ENCODE measurements at places on chromosomes 7 and 10.

- DNase-seq = peak; percentile 19
Measured at GRCh38 chr7:79610313-79610712, 156.8 kb upstream of the MAGI2 start.

DNA sequence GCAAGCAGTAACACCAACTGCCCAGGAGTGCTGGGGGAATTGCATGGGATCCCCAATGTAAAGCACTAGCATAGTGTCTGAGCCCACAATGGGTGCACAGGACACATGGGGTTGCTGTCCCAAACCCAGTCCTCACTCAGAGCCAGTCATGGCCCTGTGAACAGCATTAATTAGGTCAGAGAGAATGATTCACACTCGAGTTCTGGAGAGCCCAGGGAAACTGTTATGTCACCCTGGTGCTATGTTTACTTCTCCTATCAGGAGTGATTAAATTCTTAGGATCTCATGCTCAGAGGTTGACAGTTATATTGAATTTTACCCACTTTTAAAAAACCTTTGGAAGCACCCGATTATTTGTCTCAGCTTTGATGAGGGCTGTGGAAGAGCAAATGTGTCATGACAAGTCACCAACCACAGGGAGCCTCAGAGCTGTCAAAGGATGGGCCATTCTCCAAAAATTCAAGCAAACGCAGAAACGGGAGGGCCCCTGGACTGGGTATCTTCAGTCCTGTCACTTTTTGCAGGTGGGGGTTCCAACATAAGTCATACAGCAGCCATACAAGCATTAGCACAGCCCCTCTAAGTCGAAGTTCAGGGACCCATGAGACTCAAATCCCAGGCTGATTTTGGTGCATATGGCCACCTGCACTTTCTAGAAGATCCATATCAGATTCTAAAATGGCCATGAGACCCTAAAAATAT lies 1.3 kb upstream of the RASSF4 start:
- DNase-seq = peak; percentile 40

- DNase-seq = no peak
Measured at GRCh38 chr10:85849315-85849714, 517.3 kb downstream of the GRID1 start.

- peak; percentile 95 for DNase-seq
Measured at GRCh38 chr10:58158806-58159205, 108.9 kb downstream of the IPMK start.

All from fibroblast of skin of right quadriceps (primary cell).